ENCODE measurements at places on chromosomes 6 and 20. TPM values are rescaled to one million over a fixed set of nuclear protein-coding genes. Genes with fewer than 3 reads are reported as not detected.

DNA sequence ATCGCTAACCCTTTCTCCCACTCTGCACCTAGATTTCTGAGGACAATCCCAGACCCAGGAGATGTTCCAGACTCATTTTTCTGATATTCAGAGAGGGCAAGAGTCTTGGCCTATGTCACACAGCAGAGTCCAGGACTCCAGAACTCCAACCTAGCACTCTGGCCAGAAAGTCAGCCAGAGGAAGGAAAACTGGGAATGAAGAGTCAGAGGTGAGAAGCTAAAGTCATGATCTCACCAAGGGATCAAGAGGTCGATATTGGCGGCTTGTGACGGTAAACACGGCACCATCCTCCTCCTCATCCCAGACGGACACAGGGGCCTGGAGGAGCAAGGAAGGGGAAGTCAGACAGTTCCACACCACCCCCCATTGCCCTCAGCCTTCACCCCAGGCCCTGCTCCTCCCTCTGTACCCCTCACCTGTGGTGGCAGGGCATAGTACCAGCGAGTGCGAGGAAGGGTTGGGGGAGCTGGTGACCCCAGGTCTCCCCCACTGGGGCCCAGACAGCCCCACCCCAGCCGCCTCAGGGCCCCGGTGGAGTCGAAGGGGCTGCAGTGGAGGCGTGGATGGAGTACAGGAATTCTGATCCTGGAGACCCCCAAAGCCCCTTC is 1.8 kb downstream of the RGL2 start:
- H3K4me1 ChIP-seq: peaks cover 6% of the 10 kb centered on the region
- H3K27ac ChIP-seq: peak overlapping the region; percentile 98
- peak overlapping the region; percentile 91 for H3K4me3 ChIP-seq
- H3K27me3 ChIP-seq: no peaks in the 10 kb centered on the region
- no peaks in the 10 kb centered on the region for H3K36me3 ChIP-seq

Gene PPIL1
- 24.7 TPM for total RNA-seq

- no peaks in the 10 kb centered on the region for H3K27me3 ChIP-seq
- DNase-seq: no peak
- H3K36me3 ChIP-seq: no peaks in the 10 kb centered on the region
- H3K4me1 ChIP-seq: no peaks in the 10 kb centered on the region
- H3K27ac ChIP-seq: no peak overlapping the region
Measured at GRCh38 chr6:7921632-7922092, 11.1 kb upstream of the TXNDC5 start.

GRCh38 chr20:20414640-20415220 is 46.8 kb downstream of the INSM1 start:
- no peaks in the 10 kb centered on the region for H3K27me3 ChIP-seq
- no peak for DNase-seq
- no peaks in the 10 kb centered on the region for H3K4me1 ChIP-seq
- no peaks in the 10 kb centered on the region for H3K36me3 ChIP-seq
- H3K4me3 ChIP-seq: no peak overlapping the region

DNA sequence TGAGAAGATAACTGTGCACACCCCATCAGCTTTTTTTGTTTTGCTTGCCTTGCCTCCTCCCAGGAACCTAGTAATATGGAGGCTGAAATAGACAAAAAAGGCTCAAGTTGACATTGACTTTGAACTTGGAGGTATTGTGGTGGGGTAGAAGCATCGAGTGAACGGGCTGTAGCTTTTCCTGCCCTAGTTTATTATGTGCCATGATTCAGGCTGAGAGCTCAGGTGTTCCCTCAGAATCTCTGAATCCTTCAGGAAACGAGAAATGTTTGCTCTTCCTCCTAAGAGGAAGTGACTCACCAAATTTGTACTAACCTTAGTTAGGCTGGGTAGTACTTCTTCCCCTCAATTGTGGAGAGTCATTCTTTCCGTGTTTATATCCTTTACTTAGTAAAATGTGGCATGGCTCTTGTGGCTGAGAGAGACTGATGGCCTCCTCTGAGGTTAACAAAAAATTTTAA is 98.8 kb downstream of the SASH1 start:
- no peaks in the 10 kb centered on the region for H3K36me3 ChIP-seq
- H3K27ac ChIP-seq: peak overlapping the region; percentile 84
- no peaks in the 10 kb centered on the region for H3K4me1 ChIP-seq

DNA sequence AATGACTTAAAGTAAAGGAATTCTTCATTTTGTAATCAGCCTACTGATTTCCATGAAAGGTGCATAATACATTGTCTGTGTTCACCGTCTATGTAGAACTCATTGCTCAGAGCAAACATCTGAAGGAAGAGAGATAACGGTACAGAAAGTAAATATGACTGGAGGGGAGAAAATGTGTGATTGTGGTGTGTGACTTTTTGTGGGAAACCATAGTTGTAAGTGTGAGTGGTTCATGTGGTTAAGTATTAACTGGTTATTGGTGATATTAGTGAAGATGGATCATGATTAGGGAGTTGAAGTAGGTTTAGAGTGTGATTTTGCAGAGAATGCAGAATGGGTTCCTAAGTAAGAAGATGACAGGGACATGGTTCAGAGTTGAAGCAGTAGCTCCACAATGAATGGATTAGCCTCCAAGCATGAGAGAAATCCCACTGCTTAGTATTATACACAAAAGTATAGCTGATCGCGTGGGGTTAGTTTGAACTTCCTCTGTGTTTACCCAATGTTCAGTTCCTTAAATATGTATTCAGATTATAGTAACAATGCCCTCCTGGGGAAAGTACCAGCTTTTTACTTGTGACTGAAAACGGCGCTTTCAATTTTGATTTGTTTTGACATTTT is 368.9 kb downstream of the UTRN start:
- no peaks in the 10 kb centered on the region for H3K36me3 ChIP-seq
- no peaks in the 10 kb centered on the region for H3K4me1 ChIP-seq
- no peak for DNase-seq
- H3K27me3 ChIP-seq: no peaks in the 10 kb centered on the region
- no peak overlapping the region for H3K27ac ChIP-seq

Gene NR2E1
- not detected for total RNA-seq

GRCh38 chr6:41028561-41029412 is 10.2 kb downstream of the UNC5CL start:
- peak overlapping the region; percentile 70 for H3K4me3 ChIP-seq
- H3K27me3 ChIP-seq: no peaks in the 10 kb centered on the region
- no peak for DNase-seq
- H3K36me3 ChIP-seq: no peaks in the 10 kb centered on the region
- H3K27ac ChIP-seq: peak overlapping the region; percentile 90
- no peaks in the 10 kb centered on the region for H3K4me1 ChIP-seq

DNA sequence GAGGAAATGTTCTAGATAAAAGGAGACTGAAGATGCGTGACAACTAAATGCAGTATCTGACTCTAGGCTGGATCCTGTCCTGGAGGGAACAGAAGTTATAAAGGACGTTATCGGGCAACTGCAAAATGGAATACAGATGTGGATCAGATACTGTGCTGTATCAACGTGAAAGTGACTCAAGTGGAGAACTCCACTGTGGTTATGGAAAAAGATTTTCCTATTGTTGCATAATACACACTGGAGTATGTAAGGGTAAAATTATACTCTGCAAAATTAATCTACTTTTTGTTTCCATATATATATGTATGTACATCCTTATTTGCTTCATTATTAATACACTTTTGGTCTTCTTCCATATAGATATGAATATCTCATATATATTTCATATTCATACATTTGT is 654.0 kb downstream of the QKI start:
- H3K4me1 ChIP-seq: no peaks in the 10 kb centered on the region
- H3K4me3 ChIP-seq: no peak overlapping the region
- no peak overlapping the region for H3K27ac ChIP-seq
- DNase-seq: no peak

Gene SUN5
- not detected for total RNA-seq

- no peak overlapping the region for H3K4me3 ChIP-seq
- H3K27ac ChIP-seq: no peak overlapping the region
- H3K27me3 ChIP-seq: no peaks in the 10 kb centered on the region
- H3K36me3 ChIP-seq: no peaks in the 10 kb centered on the region
Measured at GRCh38 chr6:167293088-167293589, 2.0 kb downstream of the UNC93A start.

Gene LINC00237
- total RNA-seq: not detected

DNA sequence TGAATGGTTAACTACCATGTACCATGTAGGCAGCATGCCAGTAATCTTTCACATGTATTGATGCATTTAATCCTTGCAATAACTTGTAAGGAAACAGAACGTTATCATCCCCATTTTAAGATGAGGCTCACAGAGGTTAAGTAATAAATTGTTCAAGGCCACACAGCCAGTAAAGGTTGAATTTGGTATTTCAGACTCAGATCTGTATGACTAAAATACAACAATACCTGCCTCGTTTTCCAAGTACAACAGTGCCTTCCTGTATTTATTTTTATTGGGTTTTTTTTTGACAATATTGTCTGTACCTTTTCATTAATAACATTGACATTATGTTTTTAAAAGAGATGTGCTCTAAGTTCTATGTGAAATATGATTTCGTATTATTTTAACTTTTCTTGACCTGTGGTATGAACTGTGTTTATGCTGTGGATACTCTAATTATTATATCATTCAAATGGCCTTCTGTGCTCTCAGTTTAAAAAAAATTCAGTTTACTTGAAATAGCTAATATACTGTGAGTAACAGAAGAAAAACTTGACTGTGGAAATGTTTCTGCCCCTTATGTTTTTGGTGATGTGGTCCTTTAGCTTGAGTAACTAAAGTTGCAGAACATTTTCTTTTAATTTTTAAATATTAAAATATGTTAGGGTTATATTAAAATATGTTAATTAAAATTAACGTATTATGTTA is 39.7 kb downstream of the XRN2 start:
- H3K27me3 ChIP-seq: no peaks in the 10 kb centered on the region
- no peak for DNase-seq
- H3K4me3 ChIP-seq: no peak overlapping the region
- no peaks in the 10 kb centered on the region for H3K4me1 ChIP-seq

GRCh38 chr6:135906542-135906941 is 55.0 kb downstream of the PDE7B start:
- no peaks in the 10 kb centered on the region for H3K36me3 ChIP-seq
- no peak overlapping the region for H3K4me3 ChIP-seq
- no peak for DNase-seq
- H3K4me1 ChIP-seq: no peaks in the 10 kb centered on the region
- no peaks in the 10 kb centered on the region for H3K27me3 ChIP-seq

DNA sequence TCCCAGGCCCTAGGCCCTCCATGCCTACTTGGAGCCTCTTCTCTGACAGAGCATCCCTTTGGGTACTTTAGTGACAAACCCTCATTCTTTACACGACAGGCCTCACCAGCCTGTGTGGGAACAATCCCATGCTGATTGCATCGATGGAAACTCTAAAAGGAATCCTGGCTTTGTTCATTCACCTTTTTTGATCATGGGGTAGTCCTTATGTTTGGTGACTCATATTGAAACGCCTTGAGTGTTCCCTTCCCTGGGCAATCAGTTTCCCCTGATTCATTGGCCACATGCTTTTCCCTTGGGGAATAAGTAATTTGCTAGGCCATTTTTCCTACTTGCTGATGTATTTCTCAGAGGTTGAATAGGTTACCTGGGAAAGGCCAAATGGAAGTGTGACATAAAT is 14.7 kb upstream of the TNFAIP3 start:
- H3K36me3 ChIP-seq: no peaks in the 10 kb centered on the region
- no peak overlapping the region for H3K4me3 ChIP-seq
- H3K4me1 ChIP-seq: no peaks in the 10 kb centered on the region
- H3K27ac ChIP-seq: no peak overlapping the region

Gene CRYBG1
- total RNA-seq: 142 TPM

Gene GPRC6A
- total RNA-seq: not detected

DNA sequence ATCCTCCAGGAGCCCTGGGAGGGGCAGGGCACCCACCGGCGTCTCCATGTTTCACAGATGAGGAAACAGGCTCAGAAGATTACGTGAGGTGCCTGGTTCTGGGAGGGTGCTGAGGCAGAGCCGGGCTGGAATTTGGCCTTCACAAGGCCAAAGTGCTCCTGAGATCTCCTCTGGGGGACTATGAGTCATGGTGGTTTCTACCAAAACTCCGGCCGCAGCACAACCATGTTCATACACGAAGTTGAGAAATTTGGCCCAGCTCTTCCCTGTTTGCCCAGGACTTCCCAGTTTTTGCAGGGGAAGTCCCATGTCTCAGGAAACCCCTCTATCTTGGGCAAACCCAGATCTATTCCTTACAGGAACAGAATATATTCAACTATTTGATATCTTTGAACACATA is 172.9 kb upstream of the CDYL start:
- no peaks in the 10 kb centered on the region for H3K4me1 ChIP-seq
- H3K36me3 ChIP-seq: no peaks in the 10 kb centered on the region
- H3K27ac ChIP-seq: no peak overlapping the region

DNA sequence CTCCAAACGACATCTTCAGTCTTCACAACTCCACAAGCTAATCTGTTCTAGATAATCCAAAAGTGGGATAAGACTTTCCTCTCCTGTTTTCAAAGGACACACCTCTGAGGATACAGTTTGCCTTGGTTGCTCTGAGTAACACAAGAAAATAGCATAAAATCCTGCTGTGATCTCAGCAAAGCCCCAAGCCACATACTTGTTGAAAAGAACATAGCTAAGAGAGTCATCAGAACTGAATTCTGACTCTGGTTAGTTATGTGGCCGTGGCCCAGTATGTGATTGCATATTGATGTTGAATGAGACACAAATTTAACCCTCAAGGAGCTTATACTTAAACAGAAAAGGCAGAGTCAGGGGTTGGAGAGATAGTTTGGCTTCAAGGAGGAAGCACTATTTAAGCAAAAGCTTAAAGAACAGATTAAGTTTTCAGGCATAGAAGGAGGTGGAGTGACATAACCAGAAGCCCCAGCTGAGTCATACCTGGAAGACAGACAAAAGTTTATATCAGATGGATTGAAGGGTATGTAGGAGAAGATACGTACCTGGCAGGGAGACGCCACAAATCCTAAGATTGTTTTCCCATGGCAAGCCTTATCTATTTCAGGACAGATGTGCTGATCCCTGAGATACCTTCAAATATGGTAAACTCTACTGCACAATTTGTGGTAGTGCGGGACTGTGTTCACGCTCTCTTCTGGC is 41.2 kb downstream of the OPN5 start:
- no peaks in the 10 kb centered on the region for H3K27me3 ChIP-seq
- no peak overlapping the region for H3K27ac ChIP-seq
- DNase-seq: no peak
- no peaks in the 10 kb centered on the region for H3K4me1 ChIP-seq
- no peak overlapping the region for H3K4me3 ChIP-seq
- no peaks in the 10 kb centered on the region for H3K36me3 ChIP-seq

DNA sequence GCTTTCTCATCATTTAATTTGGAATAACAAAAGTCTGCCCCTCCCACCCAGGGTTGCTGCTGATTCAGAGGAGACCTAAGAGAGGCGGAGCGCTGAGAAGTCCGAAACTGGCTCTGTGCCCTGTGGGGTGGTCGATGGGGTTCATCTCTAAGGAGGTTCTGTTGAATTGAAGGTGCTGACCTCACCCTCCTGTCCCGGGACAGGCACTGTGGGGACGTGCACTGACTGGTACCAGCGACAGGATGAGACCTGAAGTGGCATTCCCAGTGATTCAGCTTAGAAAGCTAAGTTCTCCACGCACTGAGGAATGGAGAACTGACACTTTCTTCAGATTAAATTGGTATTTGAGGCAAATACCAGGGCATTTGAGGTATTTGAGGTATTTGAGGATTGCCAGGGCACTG is 1.3 kb downstream of the GUCA1B start:
- H3K27ac ChIP-seq: peak overlapping the region; percentile 38
- no peaks in the 10 kb centered on the region for H3K27me3 ChIP-seq
- H3K36me3 ChIP-seq: no peaks in the 10 kb centered on the region
- H3K4me1 ChIP-seq: no peaks in the 10 kb centered on the region
- H3K4me3 ChIP-seq: no peak overlapping the region

Gene BPIFB1
- total RNA-seq: 1.0 TPM
